ENCODE measurements at places on chromosomes 6 and 20. TPM values are rescaled to one million over a fixed set of nuclear protein-coding genes. Genes with fewer than 3 reads are reported as not detected.
A peak's percentile ranks its signal among the peaks of the same experiment; 100 is the strongest.

The ADGRB3 gene
- 2.0 TPM for total RNA-seq

The SCGN gene
- 1.2 TPM for total RNA-seq

The MDFI gene
- total RNA-seq = 1.1 TPM

The MED23 gene
- 10.6 TPM for total RNA-seq

DNA sequence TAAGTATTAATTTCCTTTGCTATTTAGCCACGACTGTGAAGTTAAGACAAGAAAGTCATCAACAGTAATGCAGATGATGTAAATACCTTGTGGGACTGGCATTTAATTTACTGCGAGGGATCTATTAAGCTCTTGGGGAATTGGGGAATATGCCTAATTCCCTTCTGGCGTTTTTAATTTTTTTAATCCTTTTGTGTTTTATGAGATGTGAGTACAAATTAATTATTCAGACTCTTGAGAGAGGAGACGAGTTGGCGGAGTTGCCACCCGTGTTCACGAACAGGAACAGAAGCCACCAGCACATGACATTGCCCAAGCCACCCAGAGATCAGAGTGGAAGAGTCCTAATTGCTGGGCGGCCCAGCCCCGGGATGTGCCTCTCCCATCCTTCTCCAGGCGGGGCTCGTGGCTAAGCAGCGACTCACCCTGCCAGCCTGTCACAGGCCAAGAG lies 533 bp upstream of the CRYBG1 start:
- no peak for DNase-seq

DNA sequence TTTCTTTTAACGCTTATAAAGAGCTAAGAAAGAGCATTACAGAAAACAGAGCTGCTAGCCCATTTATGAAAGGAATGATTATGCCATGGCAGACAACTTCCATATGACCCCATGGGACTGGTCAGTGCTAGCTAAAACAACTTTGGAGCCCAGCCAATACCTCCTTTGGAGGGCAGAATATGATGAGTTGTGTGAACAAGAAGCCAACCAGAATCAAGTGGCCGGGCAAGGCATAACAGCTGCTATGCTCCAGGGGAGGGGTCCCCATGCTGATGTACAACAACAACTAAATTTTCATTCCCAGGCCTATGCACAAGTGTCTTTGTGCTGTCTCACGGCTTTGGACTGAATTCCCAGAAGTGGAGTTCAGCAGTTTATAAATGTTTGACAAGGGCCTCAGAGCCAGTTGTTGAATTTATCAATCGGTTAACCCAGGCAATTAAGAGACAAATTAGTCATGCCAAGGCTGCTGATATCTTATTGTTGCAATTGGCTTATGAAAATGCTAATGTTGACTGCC lies 65.0 kb upstream of the ASCC3 start:
- DNase-seq = no peak

DNA sequence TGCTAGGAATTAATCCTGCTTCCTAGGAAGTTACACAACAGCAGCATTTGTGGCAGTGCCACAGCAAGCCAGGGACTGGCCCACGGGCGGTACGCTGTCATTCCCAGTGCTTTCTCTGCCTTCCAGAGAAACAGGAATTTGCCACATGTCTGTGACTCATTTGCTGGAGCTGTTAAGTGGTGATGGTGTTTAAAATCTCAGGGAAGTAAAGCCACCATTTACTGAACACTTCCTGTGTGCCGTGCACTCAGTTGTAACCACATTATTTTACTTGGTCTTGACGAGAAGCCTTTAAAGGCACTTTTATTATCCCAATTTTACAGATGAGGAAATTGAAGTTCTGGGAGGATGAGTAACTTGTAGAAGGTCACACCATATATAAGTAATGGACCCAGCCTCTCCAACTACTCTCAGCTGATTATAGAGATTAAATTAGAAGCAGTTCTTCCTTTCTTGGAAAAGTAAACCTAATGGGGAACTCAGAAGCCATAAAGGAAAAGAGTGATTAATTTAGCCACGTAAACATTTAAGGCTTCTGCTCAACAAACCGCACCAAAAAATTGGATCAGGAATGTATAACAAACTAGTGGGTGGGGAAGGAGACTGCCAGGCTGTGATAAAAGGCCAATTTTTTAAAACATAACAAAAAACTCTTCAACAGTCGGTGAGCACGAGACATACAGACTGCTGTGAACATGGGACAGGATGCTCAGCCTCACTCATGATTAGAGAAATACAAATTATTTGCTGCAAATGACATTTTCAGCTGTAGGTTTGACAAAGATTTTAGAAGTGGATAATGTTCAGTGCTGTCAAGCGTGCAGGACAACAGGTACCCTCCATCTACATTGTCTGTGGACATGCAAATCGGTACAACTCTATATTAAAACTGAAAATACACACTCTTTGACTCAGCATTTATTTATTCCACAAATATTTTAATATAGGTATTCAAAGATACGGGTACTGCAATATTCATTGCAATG lies 311.2 kb downstream of the NRN1 start:
- no peak for DNase-seq

DNA sequence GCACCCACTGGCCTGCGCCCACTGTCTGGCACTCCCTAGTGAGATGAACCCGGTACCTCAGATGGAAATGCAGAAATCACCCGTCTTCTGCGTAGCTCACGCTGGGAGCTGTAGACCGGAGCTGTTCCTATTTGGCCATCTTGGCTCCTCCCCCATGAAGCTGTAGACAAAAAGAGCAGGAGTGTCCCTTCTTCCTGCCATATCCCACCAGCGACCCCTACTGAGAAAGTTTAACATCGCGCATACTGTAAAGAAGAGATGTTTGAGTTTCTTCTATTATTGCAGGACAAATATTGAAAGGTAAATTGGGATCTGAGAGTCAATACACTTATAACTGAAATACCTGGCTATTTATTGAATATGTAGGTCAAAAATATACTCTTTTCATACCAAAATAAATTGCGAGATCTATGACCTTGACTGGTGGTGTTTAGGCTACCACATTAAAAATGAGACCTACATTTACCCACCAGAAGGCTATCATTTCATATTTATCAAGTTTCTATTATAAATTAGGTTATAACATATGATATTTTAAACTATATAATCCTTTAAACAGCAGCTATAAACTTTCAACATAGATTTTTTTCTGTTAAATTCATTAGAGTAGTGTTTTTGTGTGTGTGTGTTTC lies 586.3 kb downstream of the HTR1B start:
- peak; percentile 12 for DNase-seq

GRCh38 chr6:95572098-95572497 lies 5.2 kb upstream of the MANEA start:
- DNase-seq = no peak

DNA sequence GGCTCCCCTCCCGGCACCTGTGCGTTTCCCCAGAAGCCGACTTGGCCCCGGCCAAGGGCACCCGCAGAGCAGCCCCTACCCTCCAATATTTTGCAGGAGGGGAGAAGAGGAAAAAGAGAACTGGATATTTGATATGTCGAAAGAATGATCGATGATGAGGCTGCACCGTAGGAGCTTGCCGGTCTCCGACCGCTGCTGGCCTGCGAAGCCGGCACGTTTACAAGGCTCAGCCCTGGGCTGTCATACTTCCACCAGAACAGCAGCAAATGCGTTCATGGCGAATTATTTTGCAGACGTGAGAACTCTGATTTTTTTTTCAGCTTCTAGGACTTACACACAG lies 296.7 kb downstream of the TFAP2C start:
- DNase-seq = no peak

- no peak for DNase-seq
Observed at GRCh38 chr6:151205721-151206600, 33.8 kb upstream of the AKAP12 start.

DNA sequence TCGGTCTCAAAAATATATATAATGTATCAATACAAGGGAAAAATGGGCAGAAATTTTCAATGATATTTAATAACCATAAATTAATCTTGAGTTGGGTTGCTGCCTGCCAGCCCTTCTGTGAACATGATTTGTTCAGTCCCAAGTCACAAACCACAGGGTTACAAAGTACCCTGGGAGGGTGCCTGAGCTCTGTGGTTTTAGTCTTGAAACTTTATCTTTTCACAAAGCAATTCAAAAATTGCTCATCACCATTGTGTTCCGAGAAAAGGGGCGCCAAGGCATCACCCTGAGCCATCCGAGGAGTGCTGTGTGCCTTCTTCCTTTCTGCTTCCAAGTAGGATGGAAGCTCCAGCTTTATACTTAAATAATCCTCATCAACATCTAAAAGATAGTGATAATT lies 141.6 kb upstream of the AKAP12 start:
- DNase-seq = no peak

DNA sequence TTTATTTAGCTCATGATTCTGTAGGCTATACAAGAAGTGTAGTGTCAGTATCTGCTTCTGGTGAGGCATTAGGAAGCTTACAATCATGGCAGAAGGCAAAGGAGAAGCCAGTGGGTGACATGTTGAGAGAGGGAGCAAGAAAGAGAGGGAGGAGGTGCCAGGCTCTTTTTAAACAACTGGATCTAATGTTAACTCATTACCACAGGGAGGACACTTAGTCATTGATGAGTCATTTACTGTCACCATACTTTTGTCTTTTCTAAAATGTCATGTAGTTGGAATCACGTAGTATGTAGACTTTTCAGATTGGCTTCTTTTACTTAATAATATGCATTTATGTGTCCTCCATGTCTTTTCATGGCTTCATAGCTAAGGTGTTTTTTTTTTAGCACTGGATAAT lies 58.1 kb downstream of the NUS1 start:
- DNase-seq = no peak

DNA sequence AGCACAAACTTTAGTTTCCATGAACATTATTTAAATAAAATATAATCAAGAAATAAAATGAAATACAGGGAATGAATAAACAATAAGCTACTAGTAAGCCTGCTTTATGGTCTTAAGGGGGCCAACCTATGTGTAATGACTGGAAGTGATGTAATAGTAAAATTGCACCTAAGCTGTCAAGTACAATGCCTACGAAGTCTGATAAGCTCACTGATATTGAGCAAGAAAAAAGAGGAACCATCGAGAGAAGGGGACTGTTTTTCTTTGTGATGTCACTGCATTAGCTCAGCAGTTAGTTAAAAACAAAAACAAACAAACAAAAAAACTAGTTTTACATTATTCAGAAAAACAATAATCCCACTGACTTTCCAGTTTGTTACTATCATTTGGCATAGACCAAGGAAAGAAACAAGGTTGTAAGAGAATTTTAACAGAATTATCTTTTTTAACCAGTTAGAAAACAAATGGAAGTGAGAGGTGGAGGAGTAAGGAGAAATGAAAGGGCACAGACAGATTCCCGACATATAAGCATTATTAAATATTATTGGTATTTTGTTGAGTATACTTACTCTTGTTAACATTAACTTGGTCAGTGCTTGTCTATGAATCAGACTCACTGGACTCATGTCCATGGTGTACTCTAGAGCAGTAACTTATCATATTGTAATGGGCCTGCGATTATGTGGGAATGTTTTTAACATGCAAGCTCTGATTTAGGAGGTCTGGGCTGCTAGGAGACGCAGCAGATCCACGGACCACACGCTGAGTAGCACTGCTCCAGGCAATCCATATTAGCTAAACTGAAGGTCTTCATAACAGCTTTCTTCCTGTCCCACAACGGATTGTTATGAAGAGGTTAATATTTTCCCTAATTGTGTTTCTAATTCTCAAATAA lies 99.6 kb upstream of the HMGCLL1 start:
- no peak for DNase-seq

DNA sequence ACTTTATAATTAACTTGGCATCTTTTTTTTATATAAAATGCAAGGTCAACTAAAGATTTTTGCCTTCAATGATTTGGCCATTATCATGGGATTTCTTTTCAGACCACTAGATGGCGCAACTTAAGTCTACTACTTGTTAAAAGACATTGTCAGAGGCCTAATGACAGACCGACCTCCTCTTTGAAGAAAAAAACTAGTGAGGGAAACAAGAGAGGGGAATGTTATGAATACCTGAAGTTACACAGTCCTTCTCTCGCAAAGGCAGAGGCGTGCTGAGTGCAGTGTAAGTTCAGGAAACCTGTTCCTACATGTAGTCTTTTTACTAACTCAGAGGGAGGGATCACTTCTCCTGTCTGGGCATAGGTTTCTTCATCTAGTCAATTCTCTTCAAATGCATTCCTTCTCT lies 9.3 kb downstream of the TRAPPC3L start:
- peak; percentile 16 for DNase-seq

DNA sequence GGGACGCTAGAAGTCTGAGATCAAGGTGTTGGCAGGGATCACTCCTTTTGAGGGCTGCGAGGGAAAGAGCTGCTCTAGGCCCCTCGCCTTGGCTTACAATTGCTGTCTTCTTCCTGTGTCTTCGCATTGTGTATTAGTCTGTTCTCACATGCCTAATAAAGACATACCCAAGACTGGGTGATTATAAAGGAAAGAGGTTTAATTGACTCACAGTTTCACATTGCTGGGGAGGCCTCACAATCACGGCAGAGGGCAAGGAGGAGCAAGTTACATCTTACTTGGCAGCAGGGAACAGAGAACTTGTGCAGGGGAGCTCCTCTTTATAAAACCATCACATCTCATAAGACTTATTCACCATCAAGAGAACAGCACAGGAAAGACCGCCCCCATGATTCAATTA lies 102.5 kb upstream of the ASF1A start:
- DNase-seq = no peak

GRCh38 chr20:15930311-15931305 lies 642.6 kb downstream of the KIF16B start:
- DNase-seq = no peak
